Chondrocyte (in vitro differentiated cells): ENCODE measurements at places on chromosomes 11 and 22.

DNA sequence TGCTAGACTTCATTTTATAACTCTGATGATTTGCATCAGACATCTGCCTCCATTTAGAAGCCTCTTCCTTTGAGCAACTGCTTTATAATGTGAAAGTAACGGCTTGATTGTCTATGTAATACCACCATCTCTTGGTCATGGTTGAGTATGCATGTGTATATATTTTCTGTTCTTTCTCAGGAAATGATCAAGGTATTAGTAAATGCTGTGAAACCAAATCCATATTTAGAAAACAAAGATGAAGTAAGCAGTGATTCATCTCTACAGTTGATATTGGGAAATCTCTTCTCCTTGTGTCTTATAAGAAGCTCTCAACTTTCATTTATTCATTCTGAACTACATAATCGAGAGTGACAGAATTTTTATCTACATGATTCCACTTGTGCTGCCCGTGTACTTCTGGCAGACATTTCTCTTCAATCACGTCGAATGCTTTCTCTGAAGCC lies 104.6 kb upstream of the ANO3 start:
- peaks cover 10% of the 10 kb centered on the region for H3K4me1 ChIP-seq
- DNase-seq: no peak
- H3K4me3 ChIP-seq: no peak overlapping the region
- H3K36me3 ChIP-seq: no peaks in the 10 kb centered on the region

GRCh38 chr11:14132312-14132711 lies 169.8 kb downstream of the SPON1 start:
- DNase-seq: no peak
- H3K27ac ChIP-seq: no peak overlapping the region
- H3K27me3 ChIP-seq: peaks cover 12% of the 10 kb centered on the region
- no peaks in the 10 kb centered on the region for H3K36me3 ChIP-seq
- no peaks in the 10 kb centered on the region for H3K4me1 ChIP-seq
- no peak overlapping the region for H3K4me3 ChIP-seq

DNA sequence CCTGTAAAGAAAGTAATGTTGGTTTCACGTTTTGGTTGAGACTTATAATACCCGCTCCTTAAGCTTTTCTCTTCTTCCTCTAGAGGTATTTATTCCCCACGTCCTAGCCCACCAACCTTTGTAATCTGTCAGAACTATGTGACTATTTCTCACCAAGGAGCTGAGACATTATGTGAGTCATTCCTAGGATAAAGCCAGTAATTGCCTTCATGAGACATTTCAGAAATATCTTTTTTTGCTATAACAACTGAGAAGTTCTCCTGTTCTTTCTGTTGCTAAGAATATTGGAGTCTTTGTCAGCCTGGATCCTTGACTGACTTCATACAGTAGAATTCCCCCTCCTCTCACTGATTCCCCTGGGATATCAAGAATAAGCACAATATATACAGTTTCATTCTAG lies 1497.0 kb upstream of the TENM4 start:
- no peaks in the 10 kb centered on the region for H3K27me3 ChIP-seq
- DNase-seq: no peak
- no peaks in the 10 kb centered on the region for H3K4me1 ChIP-seq
- H3K27ac ChIP-seq: no peak overlapping the region

DNA sequence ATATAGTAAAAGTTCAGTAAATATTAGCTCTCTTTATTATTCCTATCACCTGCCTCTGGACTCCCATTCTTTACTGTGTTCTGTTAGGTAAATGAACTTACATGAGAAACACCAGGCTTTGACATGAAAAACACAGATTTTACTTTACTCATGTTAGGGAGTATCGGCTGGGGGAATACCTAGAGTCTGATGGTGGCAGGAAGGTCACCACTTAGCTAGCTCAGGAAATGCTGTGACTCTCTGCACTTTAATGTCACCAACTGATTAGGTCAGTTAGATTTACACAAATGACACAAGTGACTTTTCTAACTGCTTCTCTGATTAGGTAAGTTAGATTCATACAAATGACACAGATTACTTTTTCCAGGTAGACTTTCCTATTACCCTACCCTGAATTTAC lies 225.1 kb downstream of the SWAP70 start:
- H3K4me3 ChIP-seq: no peak overlapping the region
- peaks cover 27% of the 10 kb centered on the region for H3K4me1 ChIP-seq
- DNase-seq: no peak
- H3K27ac ChIP-seq: no peak overlapping the region
- H3K27me3 ChIP-seq: no peaks in the 10 kb centered on the region

DNA sequence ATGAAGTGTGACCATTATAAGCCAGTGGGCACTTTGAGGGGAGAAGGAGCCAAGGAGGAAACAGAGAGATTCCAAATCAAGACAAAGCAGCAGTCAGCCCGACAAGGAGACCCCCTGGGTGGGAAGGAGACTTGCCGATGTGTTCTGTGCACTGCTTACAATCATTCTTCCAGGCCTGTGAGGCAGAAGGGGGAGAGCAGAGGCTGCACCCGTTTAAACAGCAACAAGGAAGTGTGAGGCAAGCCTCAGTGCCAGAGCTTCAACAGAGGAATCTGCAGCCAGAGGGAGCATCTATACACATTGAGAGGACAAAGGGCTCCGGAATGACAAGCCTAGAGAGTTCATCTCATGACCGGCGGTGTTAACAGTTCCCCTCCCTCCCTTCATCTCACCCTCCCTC lies 121.1 kb downstream of the NXPE2 start:
- H3K27ac ChIP-seq: no peak overlapping the region
- H3K4me1 ChIP-seq: peaks cover 4% of the 10 kb centered on the region
- H3K36me3 ChIP-seq: no peaks in the 10 kb centered on the region
- DNase-seq: no peak
